ENCODE measurements at places on chromosomes 3 and 15.

DNA sequence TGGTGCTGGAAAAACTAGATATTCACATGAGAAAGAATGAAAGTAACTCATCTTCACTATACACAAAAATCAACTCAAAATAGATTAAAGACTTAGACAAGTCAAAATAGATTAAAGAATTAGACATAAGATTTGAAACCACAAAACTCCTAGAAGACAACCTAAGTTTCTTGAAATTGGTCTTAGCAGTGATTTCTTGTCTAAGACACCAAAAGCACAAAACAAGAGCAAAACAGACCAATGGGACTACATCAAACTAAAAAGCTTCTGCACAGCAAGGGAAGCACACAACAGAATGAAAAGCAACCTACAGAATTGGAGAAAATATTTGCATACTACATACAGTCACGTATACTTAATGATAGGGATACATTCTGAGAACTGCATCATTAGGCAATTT lies 6.5 kb upstream of the VPS39 start:
- no peak for DNase-seq

GRCh38 chr15:45088801-45089711 lies 24.9 kb downstream of the DUOX2 start:
- DNase-seq = no peak

DNA sequence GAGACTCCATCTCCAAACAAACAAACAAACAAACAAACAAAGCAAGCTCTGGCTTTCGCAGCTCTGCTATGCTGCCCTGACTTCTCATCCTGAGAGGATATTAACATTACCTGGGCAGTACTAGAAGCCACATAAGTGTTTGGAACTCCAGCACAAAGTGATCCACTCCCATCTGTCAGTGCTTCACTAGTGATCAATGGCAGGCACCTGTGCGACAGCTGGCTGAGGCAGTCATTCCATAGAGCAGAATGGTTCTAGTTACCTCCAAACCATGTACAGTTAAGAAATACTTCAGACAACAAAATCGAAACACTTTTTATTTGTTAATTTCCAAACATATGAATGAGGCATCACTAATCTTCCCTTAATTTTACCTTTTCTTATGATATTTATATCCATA lies 2.8 kb upstream of the MB21D2 start:
- DNase-seq = no peak

DNA sequence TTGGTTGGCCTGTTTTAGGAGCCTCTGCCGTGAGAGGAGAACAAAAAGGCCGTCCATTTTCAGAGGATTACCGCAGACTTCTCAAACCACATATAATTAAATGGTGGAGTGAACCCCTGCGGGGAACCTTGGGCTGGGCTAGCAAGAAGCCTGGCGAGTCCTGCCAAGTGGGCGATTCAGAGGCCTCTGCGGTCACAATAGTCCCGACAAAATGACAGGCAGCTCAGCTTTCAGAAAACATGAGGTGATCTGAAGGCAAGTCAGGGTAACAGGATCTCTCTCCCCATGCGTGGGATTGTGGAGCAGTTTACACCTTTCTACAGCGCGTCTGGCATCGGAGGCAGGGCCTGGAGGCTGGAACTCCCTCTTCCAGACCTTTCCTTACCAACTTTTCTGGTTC lies 134.8 kb downstream of the ASB7 start:
- no peak for DNase-seq

GRCh38 chr3:21062831-21063294 lies 688.1 kb downstream of the ZNF385D start:
- DNase-seq = no peak

DNA sequence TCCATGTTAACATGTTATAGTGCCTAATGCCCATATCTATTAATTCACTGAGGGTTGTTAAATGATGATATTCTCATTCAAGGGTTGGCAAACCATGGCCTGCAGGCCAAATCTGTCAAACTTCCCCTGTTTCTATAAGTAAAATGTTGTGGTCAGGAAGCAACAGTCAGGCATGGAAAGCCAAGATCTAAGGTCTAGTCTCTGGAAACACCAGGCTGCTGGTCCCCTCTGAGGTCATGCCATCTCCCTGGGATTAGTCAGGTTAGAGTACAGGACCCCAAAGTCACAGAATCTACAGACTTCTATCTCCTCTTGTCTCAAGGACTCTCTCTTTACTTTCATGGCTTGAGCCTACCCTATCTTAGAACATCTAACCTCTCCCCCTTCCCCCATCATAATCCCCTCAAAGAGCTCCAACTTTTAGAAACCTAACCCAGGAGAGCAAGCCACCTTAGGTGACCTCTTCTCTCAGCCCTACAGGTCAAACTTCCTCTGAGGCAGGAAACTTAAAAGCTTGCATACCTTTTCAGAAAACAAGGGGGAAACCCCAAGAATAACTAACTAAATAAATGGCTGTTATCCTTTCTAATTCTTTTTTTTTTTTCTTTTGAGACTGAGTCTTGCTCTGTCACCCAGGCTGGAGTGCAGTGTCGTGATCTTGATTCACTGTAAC lies 15.3 kb upstream of the HERC1 start:
- no peak for DNase-seq

GRCh38 chr15:42165106-42165505 lies 8.7 kb upstream of the PLA2G4F start:
- DNase-seq = peak; percentile 52
